ENCODE measurements at places on chromosomes 12 and 14.

DNA sequence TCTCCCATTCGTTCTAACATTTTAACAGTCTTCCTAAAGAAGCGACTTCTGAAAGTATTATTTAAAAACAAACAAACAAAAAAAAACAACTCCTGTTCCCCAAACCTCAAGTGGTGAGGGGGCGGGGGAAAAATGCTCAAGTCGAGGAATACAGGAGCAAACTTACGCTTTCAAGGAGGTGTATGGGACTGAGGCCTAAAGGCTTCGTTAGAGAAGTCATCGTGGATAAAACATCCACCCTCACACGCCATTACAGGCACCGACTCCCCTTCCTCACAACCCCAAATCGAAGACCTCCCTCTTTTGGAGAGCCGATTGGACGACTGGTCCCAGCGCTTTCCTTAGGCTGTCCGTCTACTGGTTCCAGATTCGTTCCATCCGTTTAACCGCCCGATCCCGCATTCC is 693 bp downstream of the CBX5 start:
- DNase-seq: no peak

DNA sequence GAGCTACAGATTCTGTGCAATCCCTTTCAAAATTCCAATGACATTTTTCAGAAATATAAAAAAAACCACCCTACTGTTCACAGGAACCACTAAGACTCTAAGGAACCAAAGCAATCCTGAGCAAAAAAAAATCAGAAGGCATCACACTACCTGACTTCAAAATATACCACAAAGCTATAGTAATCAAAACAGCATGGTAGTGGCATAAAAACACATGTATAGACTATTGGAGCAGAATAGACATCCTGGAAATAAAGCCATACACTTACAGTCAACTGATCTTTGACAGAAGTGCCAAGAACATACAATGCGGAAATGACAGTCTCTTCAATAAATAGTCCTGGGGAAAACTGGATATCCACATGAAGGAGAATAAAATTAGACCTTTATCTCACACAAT is 56.5 kb downstream of the EGLN3 start:
- DNase-seq: no peak

- no peak for DNase-seq
Observed at GRCh38 chr12:85253853-85254252, 26.2 kb upstream of the ALX1 start.

- DNase-seq: no peak
Observed at GRCh38 chr14:32666308-32666707, 272.4 kb upstream of the NPAS3 start.

DNA sequence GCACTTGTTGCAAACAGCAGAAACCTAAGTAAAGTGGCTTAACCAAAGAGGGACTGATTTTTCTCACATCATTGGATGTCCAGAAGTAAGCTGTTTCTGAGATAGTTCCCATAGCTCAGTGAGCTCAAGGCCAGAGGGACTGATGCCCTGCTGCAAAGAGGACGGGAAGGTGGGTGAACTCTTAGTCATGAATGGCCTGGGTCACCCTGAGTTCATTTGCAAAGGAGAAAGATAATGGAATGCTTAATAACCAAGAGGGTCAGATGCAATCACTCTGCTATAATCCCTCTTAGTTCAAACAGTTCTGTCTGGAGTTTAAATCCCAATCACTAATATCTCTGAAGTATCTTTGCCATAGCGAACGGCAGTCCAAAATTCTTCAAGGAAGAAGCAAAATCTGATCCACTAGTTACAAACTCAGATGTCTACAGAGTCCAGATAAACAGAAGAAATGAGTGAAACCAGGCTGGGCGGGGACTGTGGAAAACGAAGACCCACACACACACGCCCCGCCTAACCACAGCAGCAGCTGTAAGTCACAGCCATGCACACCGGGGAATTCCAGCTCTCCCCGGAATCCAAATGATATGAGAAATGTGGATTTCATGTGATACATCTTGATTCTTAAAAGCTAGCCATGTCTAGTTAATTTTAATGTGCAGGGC is 289.5 kb downstream of the TMEM132D start:
- no peak for DNase-seq

- DNase-seq: no peak
Observed at GRCh38 chr14:81341781-81342180, 58.3 kb downstream of the STON2 start.

- DNase-seq: no peak
Observed at GRCh38 chr12:38501991-38502390, 185.4 kb downstream of the ALG10B start.

DNA sequence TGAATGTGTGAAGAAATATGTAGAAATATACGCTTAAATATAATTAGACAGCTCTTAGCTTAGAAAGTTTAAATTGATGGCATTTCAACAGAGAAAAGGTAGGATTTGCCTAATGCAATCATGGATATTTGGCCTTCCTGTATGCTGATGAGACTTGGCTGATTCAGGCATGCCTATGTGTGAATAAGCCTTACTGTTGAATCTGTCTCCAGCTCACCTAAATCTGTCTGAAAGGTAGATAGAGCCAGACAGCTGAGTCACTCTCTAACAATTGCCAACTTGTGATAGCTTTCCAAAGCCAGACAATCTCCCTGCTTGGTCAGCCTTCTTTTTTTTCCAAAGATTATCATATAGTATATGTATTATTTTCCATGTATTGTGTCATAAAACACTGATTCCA is 92.8 kb upstream of the FLRT2 start:
- DNase-seq: no peak

- peak; percentile 63 for DNase-seq
Observed at GRCh38 chr12:2267703-2268470, 215.1 kb downstream of the CACNA1C start.

GRCh38 chr14:33941718-33942117 is 9.2 kb downstream of the EGLN3 start:
- DNase-seq: no peak

DNA sequence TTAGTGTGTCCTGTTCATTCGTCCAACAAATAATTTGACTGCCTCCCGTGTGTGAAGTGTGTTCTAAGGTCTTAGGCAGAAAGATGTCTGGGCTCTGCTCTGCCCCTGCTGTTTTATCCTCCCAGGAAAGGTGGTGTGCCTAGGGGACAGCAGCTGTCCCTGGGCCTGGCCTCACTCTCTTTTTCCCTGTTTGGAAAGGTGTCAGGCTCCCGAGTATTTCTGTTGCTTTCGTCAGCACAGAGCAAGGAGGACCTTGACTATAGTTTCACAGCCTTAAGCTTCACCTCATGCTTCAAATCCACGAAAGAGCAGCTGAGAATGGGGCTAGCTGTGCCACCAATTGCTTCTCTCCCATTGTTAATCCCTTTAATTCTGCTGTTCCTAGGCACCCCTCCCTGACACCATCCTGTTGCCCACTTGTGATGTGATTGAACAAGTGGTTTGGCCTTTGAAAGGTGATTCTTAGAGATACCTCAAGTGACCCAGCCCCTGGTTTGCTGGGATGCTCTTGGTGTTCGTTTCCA is 54.2 kb downstream of the TGFB3 start:
- no peak for DNase-seq

DNA sequence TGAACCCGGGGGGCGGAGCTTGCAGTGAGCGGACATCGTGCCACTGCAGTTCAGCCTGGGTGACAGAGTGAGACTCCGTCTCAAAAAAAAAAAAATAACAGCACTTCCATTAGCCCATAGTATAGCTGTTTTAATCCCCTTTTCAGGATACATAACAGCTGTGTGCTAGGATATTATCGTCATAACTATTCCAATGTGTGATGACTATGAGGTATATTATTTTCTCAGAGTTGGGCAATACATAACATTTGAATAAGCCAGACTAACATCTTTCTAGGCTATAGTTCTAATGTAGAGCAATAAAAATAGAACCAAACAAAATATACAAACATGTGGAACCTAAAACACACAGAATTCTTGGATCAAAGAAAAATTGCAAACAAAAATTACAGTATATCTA is 57.1 kb downstream of the MARK3 start:
- DNase-seq: no peak

DNA sequence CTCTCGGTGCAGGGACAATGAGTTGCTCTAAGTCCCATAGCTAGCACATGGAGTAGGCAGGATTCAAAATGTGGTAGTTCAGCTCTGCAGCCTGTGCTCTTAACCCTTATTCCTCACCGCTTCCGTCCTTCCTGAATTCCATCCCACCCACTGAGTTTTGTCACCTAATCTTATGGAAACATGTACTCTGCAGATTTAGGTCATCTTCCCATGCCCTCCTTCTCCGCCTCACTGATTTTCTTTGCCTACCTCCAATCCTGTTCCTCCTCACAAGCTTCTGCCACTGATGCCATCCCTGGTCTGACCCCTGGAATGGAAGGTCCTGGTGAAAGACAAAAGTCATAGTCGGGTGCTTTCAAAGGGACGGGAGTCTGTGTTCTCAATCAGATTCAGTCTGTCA is 46.5 kb upstream of the ABCC9 start:
- no peak for DNase-seq

GRCh38 chr12:32069071-32069470 is 37.6 kb upstream of the BICD1 start:
- DNase-seq: no peak

DNA sequence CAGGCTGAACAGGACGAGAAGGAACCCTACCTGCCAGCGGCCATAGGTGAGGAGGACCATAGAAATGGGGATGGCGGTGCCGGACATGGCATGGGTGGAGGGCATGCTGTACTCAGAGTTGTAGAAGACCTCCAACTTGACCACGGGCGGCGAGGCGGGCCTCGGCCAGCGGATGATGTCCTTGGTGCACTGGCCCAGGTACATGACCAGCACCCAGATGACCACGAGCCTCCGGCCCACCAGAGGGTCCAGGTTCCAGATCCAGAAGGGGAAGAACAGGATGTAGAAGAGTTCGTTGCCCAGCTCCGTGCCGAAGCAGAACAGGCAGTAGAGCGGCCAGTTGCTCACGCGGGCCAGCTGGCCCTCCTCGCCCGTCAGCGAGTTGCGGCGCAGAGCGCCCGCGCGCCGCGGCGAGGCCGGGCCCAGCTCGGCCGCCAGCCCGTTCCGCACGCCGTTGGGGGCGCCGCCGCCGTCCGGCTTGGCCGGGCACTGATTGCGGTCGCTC is 582 bp downstream of the SGPP1 start:
- peak; percentile 42 for DNase-seq

- peak; percentile 5 for DNase-seq
Observed at GRCh38 chr12:8996682-8997405, 7.5 kb downstream of the KLRG1 start.
